MCF 10A (cell line): ENCODE measurements at places on chromosomes 6 and 20.

GRCh38 chr6:7911345-7911725 is 747 bp upstream of the TXNDC5 start:
- no peak for DNase-seq

DNA sequence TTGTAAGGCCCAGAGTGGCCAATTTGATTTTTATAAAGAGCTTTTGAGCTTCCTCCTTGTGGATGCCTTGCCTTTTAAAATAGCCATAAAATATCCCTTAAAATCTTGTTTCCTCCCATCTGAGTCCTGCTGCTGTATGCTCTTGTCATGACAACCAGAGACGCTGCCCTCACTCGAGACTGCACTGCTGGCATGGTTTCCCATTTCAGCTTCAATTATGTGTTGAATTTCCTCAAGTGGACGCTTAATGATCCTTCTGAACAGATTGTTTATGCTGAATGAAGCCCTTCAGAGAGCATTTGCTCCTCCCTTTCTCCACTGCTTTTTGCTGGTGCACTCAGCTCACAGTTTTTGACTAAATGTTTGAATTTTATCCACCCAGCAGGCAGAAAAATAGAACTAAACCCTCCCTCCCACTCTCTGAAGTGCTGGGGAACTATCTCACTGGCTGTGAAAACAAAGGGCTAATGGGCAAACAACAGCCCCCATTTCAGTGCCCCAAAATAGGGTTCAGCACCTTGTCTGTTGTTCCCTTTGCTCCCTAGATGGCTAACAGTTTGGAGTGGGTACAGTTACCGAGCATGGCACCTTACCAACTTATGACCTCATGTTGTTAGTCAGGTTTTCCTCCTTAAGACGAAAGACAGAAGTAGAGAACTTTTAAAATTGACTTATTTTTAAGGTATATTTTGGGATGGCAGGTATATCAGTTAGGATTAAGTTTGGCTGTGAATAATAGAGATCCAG is 45.5 kb upstream of the RNF8 start:
- no peak for DNase-seq

- no peak for DNase-seq
These were observed 24.1 kb downstream of the HLA-B start for GRCh38 chr6:31332637-31333602.

- no peak for DNase-seq
These were observed 6.5 kb upstream of the RNF24 start for GRCh38 chr20:4021906-4022305.

DNA sequence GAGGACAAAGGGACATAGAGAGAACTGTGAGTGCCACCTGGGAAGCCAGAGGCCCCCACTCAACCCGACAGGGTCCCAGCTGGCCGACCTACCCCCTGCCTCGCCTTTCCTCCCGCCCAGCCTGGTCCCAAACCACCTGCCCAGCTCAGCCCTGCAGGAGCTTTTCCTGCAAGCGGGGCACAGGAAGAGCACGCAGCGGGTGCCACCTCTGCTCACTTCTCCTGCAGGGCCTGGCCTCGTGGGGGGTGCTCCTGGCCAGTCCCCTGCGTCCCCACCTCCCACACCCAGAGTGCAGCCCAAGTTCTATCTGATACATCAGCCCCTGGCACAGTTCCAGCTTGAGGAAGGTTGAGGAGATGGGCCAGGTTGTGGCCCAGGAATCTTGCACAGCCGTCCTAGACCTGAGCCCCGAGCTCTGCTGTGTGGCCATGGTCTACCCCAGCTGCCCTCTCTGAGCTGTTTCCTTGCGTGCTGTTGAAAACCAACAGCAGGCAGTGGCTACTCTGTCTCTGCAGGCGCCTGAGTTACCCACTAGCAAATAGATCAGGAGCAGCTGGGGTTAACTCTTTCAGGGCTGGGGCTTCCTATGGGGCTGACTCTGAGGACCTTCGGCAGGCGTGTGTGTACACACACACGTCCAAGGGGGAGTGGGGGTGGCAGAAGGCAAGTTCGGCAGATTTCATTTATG is 1.7 kb downstream of the NECAB3 start:
- DNase-seq, result no peak

DNA sequence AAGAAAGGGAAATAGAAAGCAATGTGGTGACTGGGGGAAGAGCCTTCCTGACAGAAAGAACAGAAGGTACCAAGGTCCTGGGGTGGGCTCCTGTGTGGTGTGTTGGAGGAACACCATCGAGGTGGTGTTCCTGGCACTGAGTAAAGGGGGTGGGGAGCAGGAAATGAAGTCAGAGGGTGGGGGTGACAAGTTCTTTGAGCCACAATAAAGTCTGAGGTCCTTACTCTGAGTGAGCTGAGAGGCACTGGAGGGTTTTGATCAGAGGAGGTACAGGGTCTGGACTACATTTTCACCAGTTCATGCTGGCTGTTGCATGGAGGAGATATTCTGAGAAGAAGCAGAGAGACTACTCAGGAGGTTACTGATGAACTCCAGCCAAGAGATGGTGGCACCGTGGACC is 198.2 kb downstream of the GMPR start:
- DNase-seq, result no peak

- no peak for DNase-seq
These were observed 46.0 kb downstream of the DLL1 start for GRCh38 chr6:170244721-170245474.

GRCh38 chr20:6715401-6715941 is 52.0 kb upstream of the BMP2 start:
- DNase-seq, result no peak

- DNase-seq, result no peak
These were observed 8.9 kb downstream of the ITPR3 start for GRCh38 chr6:33630014-33630413.

DNA sequence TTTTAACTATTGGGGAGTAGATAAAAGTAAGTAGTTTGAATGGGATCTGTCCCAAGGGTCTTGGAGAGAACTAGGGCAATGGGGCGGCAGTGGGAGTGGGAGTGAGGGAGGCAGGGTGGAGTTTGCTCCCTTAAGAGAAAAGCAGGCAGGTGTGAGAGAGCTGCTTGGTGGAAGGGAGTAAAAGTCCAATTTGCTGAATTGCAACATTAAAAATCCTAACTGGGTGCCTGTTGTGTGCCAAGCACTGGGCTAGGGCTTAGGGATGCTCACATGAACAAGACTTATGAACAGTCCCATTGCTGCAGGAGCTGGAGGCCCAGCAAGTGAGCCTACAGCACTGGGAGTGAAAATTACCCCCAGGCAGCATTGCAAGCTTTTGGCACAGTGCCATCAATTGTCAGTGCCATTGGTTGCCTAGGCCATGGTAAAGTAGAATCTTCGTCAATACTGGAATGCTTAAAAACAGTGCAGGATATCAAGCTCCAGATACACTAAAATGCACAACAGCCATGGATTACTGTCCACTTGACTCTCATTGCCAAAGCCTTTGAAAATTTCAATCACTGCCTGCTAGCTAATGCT is 277.7 kb upstream of the JARID2 start:
- DNase-seq, result peak; percentile 12

DNA sequence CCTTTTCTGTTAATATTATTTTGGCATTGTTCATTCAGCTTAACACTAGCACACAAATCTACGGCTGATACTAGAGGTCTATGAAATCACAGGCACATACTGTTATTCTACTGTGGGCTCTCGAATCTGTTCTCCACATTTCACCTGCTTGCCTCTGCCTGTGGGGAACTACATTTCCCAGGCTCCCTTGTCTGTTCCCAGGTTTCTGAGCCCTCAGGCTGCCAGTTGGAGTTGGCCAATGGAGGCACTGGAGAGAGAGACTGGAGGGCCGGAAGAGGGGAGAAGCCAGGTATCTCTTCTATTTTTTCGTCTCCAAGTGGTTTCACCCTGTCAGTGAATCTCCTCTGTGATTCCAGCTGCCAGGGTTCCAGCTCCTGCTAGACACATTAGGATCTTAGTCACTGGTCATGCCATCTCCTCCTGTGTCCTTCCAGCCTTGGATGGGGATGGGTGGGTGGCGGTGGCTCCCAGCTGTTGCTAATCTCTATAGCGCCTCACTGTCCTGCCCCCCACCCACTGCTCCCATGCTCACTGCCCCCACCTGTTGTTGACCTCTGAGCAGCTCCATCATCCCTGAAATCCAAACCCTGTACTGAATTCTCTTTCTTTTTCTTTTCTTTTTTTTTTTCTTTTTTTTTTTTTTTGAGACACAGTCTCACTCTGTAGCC is 188.2 kb downstream of the LRFN2 start:
- no peak for DNase-seq

GRCh38 chr6:31267651-31268368 is 4.1 kb downstream of the HLA-C start:
- no peak for DNase-seq

- peak; percentile 20 for DNase-seq
These were observed 10.8 kb upstream of the ARMC2 start for GRCh38 chr6:108837236-108837971.

DNA sequence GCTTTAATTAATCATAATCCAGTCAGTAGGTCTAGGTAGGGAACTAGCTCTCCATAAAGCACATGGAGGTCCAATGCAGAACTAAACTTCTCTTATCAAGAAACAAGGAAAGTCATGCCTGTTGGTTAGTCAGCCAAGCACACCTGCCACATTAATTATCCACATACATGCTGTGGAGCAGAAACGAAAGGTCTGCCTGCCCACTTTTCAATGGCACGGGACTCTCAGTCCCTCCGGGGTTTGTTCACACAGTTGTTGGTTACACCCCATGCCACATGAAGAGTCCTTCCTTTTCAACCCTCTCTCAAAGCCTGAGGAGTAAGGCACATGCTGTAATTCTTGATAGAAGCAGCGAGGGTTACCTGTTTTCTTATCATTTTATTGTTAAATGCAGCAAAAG is 1096.4 kb upstream of the MAP3K7 start:
- DNase-seq, result no peak

DNA sequence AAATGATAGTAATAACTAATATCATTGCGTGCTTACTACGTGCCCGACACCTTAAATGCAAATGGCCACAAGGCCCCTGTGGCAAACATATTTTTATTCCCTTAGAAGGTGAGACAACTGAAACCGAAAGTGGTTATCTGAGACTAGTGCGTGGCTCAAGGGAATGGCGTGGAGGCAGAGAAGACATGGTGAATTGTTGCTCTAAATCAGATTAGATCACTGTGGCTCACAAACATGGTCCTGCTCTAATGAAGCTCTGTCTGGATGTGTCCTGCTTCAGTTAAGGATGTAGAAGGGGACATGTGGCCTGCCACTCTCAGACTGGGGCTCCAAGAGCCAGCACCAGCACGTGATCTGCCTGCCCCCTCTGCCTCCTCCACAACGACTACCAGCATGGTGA is 124.2 kb upstream of the GMDS start:
- no peak for DNase-seq

DNA sequence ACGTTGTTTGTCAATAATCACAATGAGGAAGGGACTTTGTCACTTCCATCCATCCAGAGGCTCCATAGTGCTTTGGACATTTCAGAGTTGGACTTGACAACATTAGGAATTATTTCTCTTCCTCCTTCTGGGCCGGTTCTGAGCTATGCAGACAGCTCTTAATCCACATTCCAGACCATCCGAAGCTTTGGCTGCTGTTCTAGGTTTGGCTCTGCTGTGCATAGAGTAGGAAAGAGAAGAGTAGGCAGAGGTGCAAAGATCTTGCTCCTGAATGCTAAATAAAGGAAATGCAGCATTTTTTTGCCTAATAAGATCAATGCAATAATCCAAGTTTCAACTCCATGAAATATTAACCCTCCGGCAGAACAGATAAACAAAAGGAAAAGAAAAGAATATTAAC is 251.8 kb upstream of the PRND start:
- no peak for DNase-seq

GRCh38 chr20:36861875-36862801 is 13.8 kb upstream of the TLDC2 start:
- DNase-seq, result peak; percentile 98

- peak; percentile 84 for DNase-seq
These were observed 82.7 kb upstream of the FABP7 start for GRCh38 chr6:122696853-122697252.

GRCh38 chr6:119463081-119463626 is 113.6 kb upstream of the MAN1A1 start:
- DNase-seq, result no peak

DNA sequence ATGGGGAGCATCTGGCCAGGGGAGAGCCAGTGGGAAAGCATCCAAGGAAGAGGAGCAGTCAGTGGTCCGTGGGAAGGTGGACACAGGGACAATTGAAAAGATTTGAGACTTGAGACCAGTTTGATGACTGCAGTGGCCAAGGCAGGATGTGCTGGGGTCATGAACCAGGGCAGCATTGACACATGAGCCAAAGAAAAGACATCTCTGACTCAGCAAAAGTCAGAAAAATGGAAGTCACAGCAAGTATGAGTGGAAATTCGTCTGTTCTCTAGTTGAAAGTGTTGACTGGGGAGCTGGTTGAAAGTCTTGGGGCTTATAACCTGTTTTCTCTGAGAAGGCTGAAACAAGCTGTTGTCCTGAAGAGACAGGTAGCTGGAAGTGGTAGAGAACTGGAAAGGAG is 31.3 kb downstream of the RAB22A start:
- no peak for DNase-seq

DNA sequence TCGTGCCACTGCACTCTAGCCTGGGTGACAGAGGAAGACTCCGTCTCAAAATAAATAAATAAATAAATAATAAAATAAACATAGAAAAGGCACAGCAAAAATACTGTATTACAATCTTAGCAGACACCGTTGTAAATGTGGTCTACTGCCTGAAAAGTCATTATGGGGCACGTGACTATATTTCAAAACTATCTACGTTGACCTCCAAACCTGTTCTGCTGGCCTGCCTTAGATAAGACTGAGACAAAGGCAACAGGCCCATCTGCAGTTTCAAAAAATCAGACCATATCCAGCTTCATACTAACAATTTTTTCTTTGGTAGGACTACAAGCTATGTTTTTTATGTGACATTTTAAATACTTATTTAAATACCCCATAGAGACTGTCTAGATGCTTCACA is 59.1 kb downstream of the AGPAT4 start:
- no peak for DNase-seq

DNA sequence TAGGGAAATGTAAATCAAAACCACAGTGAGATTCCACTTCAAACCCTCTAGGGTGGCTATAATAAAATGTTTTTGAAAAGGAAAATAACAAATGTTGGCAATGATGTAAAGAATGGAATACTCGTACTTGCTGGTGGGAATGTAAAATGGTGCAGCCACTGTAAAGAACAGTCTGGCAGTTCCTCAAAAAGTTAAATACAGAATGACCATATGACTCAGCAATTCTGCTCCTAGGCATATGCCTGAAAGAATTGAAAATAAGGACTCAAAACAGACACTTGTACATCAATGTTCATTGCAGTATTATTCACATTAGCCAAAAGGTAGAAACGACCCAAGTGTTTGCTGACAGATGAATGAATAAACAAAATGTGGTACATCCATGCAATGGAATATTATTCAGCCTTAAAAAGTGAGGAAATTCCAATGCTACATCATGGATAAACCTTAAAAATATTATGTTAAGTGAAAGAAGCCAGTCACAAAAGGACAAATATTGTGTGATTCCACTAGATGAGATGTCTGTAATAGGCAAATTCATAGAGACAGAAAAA is 10.2 kb upstream of the RNF114 start:
- no peak for DNase-seq

DNA sequence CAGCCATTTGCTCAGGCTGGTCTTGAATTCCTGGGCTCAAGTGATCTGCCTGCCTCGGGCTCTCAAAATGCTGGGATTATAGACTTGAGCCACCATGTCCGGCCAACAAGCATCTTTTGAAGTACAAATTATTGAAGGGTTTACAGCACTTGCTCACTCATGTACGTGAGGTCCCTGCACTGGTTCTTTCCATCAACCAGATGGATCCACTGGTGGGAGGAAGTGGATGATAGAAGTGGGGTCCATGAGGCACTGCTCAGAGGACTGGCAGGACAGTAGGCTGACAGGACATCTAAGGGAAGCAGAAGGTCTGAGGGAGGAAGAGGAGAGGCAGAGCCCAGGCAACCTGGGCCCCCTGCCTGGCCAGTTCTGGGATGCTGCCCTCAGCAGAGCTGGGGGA is 109.2 kb upstream of the NXT1 start:
- DNase-seq, result no peak
